ENCODE measurements at places on chromosomes 11 and 22. TPM values are rescaled to one million over a fixed set of nuclear protein-coding genes. Genes with fewer than 3 reads are reported as not detected.

DNA sequence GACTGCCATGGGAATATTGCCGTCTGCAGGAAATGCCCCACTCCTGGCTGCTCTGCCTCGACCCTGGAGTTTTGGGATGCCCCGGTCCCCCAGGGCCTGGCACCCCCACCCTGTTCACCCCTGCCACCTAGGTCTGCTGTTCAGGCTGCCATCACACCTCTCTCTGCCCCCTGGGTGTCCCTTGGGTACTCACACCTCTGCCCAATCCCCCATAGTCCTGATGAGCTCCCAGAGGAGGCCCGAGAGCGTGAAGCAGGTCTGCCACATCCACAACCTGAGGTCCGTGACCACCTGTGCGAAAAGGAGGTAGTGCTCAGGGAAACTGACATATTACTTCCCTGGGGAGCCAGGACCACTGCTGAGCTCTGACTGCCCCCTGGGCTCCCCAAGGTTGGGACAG lies 20.2 kb upstream of the DRICH1 start:
- no peak for DNase-seq

Gene TMPRSS4
- total RNA-seq: not detected

Gene SCGB1D2
- total RNA-seq: not detected

DNA sequence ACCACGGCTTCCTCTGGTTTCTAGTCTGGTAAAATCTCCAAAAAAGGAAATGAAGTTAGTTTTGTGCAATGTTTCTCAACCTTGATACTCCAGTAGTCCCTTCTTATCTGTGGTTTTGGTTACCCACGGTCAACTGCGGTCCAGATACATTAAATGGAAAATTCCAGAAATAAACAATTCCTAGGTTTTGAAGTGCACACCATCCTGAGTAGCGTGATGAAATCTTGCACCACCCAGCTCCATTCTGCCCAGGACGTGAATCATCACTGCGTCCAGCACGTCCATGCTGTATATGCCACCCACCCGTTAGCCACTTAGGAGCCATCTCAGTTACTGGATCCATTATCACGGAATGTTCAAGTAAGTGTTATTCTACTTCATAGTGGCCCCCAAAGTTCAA lies 117.0 kb downstream of the FBXO7 start:
- no peak for DNase-seq

DNA sequence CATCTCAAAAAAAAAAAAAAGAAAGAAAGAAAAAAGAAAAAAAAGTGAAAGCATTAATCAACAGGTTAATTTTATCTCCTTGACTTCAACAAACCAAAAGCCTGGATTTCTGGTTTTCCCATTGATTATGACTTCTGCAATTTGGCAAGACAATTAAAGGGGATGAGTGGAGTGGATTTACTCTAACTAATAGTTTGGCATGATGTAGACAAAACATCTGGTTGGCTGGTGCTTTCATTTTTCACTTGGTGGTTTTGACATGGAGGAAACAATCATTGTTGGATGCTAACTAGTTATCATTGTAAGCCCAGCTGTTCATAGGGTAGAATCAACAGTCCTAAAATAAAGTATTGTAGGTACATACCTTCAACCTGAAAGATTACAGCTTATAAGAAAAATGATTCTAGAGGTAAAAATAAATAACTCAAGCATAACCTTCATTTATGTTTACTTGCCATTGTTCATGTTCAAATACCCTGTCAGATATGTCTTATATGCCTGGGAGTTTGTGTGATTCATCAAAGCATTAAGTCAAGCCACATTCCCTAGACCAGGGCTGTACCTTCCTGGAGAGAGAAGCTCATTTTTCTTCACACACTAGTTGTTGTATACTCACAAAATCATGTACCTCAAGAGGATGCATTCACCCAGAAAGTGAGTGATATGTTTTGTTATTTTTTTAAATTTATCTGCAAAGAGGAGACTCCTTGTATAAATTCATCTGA lies 15.1 kb downstream of the FIBIN start:
- no peak for DNase-seq

Gene GGTLC3
- not detected for total RNA-seq

DNA sequence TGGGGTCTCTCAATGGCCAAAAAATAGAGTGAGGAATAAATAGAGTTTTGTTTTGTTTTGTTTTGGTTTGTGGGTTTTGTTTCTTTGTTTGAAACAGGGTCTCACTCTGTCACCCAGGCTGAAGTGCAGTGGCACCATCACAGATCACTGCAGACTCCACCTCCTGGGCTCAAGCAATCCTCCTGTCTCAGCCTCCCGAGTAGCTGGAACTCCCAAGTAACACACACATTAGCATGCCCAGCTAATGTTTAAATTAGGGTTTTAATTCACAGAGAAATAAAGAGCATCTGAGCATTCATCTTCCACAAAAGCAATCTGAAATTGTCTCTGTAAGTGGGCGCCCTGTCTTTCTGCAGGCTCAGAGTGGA lies 9.2 kb upstream of the IFITM3 start:
- no peak for DNase-seq

- DNase-seq: no peak
These were observed 22.3 kb upstream of the TESMIN start for GRCh38 chr11:68773521-68774193.

DNA sequence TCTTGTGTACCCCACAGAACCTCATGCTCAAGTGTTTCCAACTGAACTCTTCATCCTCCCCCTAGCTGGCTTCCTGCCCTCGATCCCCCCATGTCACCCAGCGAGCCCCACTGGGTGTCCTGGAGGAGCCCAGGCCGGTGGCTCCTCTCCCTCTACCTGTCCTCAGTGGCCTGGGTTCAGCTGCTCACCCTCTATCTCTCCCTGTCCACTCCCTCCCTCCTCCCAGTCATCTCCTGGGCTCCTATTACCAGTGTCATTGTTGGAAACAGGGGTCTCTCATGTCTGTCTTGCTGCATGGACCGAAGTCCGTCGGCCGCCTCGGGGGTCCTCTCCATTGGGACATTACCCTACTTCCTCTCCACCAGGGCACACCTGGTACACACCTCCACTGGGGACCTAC lies 12.9 kb upstream of the MPPED1 start:
- DNase-seq: no peak

Gene OR2AT4
- not detected for total RNA-seq

DNA sequence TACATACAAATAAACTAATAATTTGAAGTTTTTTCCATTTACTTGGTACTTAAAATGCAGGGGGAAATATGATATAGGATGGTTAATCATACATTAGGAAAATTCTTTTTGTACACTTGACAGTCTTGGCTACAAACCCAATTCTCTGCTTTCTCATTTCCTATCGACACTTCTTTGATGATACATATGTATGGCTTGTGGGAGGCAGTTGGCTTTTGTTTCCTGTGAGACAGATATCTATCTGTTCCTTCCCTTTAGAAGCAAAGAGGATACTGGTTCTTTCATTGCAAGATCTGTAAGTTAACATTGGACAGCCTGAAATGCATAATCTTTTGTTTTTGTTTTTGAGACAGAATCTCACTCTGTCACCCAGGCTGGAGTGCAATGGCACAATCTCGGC lies 47.9 kb upstream of the ADORA2A start:
- no peak for DNase-seq

GRCh38 chr22:27107386-27107785 lies 450.0 kb downstream of the MIAT start:
- DNase-seq: no peak

DNA sequence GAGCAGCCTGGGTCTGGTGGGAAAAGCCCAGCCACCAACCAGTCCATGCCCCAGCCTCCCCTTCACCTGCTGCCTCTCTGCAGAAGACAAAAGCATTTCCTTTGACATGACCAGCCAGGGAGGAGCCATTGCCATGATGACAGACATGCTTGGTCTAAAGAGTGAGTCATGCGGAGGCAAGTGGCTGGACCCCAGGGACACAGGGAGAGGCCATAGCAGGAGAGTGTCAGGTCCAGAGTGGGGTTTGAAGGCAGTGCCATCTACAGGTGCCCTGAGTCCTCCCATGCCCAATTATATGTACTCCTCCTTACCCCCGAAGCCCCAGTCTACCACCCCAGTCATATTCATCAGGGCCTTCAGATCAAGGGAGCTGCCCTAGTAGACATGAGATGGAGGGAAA lies 67.4 kb downstream of the SCN3B start:
- DNase-seq: no peak

- DNase-seq: no peak
These were observed 7.1 kb downstream of the DDB1 start for GRCh38 chr11:61325649-61326414.

Gene KCNJ5
- total RNA-seq: 1.6 TPM

Gene SEC14L6
- 1.4 TPM for total RNA-seq

DNA sequence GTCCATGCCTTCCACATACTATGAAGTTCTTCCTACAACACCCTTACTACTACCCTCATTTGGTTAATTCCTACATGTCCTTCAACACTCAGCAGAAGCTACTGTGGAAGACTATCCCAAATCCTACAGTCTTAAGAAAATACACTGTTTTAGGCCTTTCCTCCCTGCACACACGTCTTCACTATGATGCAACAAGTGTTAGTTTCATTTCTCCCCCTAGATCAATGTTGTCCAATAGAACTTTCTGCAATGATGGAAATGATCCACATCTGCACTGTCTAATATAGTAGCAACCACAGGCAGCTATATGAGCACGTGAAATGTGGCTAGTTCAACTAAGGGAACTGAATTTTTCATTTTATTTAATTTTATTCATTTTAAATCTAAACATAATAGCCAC lies 46.7 kb upstream of the CCDC34 start:
- no peak for DNase-seq

DNA sequence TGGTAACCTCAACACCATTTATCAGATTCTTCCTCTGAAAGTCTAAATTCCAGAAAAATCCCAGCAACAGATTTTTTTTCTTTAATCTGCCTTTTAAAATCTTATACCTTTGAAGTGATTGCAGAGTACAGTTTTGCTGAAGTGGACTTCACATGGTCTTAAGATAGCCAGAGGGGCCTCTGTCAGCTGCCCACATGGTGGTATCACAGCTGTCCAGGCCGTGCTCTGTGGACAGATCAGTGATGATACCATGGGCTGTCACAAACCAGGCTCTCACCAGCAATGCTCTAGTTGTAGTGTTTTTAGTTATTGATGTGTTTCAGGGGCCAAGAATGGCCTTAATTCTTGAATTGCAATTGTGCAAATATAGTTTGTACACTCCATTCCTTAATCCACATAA lies 44.0 kb downstream of the PARVA start:
- DNase-seq: no peak

DNA sequence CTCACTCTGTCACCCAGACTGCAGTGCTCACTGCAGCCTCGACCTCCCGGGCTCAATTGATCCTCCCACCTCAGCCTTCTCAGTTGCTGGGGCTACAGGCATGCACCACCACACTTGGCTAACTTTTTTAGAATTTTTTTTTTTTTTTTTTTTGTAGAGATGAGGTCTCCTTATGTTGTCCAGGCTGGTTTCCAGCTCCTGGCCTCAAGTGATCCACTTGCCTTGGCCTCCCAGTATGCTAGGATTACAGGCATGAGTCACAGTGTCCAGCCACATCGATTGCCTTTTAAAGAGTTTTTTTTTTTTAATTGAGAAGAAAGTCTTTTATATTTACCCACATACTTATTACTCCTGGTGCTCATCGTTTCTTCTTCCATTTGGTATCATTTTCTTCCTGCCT lies 30.0 kb downstream of the PARVG start:
- DNase-seq: no peak

DNA sequence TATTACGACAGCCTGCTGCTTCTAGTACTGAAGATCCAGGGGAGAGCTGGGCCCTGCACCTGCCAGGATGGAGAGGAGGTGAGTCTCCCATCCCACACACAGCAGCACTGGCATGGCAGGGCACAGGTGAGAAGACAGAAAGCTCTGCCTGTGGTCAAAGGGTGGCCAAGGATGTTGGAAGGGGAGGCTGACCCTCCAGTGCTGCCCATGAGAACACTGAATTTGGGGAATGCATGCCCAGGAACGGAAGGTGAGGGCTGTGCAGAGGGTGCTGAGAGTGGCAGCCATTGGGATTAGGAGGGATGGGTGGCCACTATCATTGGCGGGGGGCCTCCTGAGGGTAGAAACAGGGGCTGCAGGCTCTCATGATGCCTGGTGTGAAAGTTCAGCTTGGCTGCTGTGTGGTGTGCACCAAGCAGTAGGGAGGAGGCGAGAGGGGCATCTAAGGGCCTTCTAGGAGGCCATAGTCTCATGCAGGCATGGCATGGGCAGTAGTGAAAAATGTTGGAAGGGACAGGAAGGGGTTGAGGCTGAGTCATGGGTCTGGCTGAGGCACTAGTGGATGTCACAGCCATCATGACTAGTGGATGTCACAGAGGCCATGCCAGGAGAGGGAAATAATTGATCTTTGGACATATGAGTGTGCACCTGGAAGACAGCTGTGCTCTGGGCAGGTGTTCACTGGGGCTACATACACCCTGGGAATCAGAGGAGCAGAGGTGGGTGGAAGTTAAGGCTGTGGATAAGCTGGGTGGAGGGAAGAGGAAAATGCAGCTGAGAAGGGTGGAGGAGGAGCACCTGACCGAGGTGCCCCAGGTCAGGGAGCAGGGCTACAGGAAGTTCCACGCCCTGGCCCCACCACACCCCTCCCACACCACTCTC lies 2.5 kb upstream of the LRRC74B start:
- no peak for DNase-seq

Gene LUZP2
- total RNA-seq: 93.6 TPM

- DNase-seq: no peak
These were observed 13.5 kb upstream of the TMA7B start for GRCh38 chr22:39946503-39947219.

Gene SYNGR1
- 63.9 TPM for total RNA-seq

DNA sequence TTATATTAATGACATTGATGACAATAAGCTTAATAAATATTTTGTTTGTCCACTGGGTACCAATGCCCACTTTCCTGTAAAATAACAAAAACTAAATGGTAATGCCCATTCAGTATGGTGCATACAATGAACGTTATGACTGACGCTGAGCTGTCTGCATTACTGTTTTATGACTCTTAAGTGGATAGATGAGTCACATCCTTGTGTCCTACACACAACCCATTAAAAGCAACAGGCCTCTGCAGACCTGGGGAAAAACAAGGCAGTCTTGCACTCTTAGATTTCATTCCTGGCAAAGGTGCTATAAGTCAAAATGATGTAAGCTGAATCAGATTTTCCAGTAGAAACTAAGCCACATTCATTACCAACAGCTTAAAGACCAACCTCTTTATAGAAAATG lies 176.3 kb upstream of the TMEM45B start:
- DNase-seq: no peak

DNA sequence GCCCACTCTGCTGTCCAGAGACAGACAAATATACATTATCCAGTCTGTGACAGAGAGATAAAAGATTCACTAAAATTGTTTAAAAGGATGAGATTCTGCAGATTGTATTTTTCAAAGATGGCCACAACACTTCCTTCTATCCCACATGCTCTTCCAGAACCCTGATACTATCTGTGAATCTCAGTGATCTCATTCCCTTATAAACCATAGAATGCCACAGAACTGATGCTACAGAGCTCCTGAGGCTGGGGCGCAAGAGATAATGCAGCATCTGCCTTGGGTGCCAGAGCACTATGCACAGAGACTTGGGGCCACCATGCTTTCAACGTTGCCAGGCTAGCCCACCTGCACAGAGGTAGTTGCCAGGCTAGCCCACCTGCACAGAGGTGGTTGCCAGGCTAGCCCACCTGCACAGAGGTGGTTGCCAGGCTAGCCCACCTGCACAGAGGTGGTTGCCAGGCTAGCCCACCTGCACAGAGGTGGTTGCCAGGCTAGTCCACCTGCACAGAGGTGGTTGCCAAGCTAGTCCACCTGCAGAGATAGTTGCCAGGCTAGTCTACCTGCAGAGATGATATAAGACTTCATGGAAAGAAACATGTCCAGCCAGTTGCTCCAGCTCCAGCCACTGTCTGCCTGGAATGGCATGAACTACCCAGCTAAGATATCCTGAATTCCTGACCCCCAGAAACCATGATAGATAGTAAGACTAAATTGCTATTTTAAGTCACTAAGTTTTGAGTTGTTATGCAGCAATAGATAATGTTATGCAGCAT lies 17.6 kb upstream of the SEPTIN5 start:
- DNase-seq: no peak

Measured in occipital lobe (tissue), 3 donors.